Activated CD4-positive, alpha-beta T cell treated with anti-CD3 and anti-CD28 coated beads for 36 hours (primary cell): ENCODE measurements at places on chromosomes 11 and 22.
A peak's percentile ranks its signal among the peaks of the same experiment; 100 is the strongest.

- DNase-seq, result peak; percentile 64
Measured at GRCh38 chr11:134228625-134229024, 4.2 kb downstream of the VPS26B start.

GRCh38 chr11:22901603-22902002, 41.3 kb upstream of the CCDC179 start:
- no peak for DNase-seq

GRCh38 chr11:124219126-124219525, 21.8 kb upstream of the OR8G1 start:
- DNase-seq, result no peak

DNA sequence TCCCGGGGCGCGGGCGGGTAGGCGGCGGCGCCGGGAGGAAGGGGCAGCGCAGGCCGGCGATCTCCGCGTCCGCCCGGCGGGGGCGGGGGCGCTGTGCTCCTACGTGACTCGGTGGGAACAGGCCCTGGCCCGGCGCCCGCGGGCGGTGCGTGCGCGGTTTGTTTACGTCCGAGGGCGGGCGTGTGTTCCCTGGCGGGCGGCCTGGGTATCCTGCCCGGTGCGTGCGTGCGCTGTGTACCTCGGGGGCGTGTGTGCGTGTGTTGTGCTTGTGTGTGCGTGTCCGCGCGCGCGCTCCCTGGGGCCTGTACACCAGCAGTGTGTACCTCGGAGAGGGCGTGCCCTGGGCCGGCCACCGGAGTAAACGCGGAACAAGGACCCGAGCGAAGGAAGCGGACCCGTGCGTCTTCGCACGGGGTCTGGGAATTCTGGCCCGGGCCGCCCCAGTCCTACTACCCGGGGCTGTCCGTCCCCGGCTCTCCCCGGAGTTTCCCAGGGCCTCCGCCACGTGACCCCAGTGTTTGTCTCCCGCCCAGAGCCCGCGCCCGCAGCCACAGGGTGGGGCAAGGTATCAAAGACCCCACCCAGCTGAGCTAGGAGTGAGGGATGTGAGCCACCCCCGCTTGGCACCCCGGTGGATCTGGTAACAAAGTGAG, 769 bp downstream of the MAFF start:
- DNase-seq, result peak; percentile 78

DNA sequence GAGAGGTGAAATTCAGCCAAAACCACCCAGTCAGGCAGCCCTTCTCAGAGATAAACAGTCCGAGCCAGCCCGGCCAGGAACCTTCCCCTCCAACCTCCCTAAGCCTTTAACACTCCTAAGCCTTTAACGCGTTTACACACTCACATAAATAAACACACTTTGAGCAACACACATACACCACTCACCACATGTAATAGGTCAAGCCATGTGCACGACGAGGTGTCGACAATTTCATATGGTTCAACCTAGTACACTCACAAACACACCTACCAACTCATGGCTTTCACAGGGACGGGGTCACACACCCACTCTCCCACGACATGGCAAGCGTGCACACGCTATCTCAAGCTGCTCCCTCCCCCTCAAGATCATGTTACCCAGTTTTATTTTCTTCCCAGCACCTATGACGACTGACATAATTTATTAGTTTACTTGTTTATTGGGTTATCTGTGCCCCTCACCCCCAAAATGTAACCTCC, 15.5 kb downstream of the SLC43A1 start:
- no peak for DNase-seq
